DMS 273 treated with DMSO at 0.1 percent for 48 hours (cell line): ENCODE measurements at places on chromosomes 5 and 9.

- no peak for DNase-seq
Observed at GRCh38 chr5:84274585-84275468, 109.9 kb downstream of the EDIL3 start.

GRCh38 chr9:77896938-77897667 lies 134.5 kb downstream of the GNAQ start:
- DNase-seq: no peak

- no peak for DNase-seq
Observed at GRCh38 chr5:180598797-180599589, 7.7 kb upstream of the SCGB3A1 start.

- no peak for DNase-seq
Observed at GRCh38 chr5:66896171-66896570, 300.0 kb downstream of the MAST4 start.

DNA sequence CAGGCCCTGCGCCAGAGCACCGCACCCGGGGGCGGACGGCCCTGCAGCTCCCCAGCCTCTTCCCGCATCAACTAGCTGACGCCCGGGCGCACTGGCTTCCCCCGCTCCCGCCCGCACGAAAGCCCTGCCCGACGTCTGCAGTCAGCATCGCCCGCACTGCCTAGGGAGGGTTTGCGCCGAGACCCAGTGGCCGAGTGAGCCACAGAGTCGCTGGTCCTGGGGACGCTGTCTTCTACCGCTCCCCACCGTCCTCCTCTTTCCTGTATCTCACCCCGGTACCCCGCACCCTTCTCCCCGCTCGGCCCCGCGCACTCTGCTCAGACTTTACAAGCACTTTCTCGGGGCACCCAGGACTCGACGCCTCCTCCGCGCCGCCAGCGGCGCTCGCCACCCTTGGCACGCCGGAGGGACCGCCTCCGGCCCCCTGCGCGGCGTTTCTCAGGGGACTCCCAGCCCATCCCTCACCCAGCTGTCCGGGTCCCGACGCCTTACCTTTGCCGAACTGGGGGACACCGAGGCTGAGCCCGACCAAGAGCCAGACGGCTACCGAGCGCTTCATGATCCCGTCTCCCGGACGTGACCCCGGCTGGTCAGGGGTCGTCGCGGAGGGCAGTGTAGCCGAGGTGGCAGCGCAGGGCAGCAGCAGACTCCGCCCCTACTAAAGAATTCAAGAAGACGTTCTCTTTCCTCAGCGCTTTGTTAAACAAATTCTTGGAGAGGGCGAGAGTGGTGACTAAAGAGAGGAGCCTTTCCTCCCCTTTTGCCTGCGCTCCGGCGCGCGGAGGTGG lies 670 bp downstream of the EDIL3 start:
- no peak for DNase-seq

DNA sequence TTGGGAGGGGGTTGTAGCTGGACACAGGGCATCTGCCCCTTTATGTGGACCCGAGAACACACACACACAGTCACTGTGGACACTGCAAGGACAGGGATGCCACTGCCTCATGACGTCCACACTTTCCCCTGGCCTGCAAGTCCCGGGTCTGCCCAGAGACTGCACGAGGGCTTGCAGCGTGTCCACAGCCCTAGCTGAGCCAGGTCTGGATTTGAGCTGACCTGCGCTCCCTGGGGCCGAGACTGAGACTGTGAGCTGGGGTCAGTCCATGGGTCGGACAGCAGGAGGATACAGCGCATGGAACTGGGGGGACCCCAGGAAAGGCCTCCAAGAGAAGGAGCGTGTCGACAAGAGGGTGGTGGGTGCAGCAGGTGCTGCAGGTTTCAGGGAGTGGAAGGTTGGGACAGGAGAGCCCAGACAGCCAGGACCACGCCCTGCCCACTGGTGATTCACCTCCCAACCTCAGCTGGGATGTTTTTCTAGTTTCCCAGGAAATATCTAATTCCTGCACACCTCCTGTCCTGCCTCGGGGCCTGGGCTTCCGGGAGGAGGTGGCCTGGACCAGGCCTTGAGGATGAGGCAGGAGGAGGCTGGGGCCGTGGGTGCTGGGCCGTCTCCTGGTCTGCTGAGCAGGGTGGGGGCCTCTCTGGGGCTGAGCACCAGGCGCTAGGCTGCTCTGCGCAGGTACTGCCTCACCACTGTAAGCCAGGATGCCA lies 806 bp upstream of the RNF224 start:
- no peak for DNase-seq

- no peak for DNase-seq
Observed at GRCh38 chr5:1324719-1325190, 20.1 kb downstream of the CLPTM1L start.

GRCh38 chr9:107105784-107106183 lies 177.3 kb upstream of the RAD23B start:
- peak; percentile 74 for DNase-seq

DNA sequence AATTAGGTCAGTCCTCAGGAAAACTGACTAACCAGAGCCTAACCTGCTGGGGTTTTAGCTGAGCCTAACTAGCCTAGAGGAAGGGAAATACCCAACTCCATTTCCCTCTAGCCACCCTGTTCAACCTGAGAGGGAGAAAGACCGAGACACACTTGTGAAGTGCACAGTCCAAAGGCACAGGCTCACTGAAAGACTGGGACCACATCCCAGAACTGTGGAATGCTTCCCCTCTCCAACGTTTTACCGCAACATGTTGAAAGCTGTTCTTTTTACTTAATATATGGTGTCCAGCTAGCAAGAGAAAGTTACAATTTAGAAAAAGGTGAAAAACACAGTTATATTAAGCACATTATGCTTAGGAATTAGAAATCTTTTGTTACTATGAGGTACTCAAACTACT lies 76.8 kb upstream of the SIMC1 start:
- no peak for DNase-seq

GRCh38 chr5:91182763-91183162 lies 200.4 kb downstream of the ARRDC3 start:
- DNase-seq: no peak

- no peak for DNase-seq
Observed at GRCh38 chr5:169474226-169474625, 109.3 kb upstream of the SPDL1 start.

DNA sequence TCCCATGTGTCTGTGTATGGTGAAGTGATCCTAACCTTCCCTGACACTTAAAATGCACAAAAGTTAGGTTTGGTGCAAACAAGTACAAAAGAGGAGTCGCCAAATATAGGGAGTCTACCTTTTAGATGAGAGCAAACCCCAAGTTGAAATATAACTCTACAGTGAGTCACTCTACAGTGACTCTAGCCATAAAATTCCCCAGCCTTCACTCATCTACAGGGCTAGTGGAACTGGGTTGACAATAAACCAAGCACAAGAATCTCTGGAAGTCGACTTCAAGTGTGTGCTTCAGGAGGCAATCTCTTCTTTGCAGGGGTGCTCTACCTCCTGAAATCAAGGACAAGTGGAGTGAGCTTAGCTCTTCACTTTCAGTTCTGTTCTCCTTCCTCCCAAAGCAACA lies 3.3 kb downstream of the SHISAL2B start:
- no peak for DNase-seq

GRCh38 chr9:81266674-81267073 lies 422.7 kb downstream of the TLE1 start:
- DNase-seq: no peak

DNA sequence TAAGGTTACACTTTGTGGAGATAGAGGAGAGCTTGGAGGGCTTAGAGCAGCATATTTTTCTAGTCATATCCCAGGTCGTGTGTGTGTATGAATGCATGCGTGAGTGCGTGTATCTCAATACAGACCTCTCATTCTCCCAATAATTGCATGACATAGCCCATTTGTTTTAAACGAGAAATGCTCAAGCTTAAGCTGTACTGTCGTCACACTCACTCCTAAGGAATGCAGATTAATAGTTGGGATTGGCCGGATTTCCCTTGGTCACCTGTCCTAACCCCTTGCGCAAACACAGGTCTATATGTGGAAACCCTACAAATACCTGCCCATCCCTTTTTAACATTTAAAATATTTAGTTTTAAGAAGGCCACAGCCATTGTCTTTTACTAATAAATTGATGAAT lies 165.8 kb downstream of the SEMA5A start:
- DNase-seq: no peak
